Cerebellar nuclear complex (tissue), 1 donor: ENCODE measurements at places on chromosomes 11 and 22.

DNA sequence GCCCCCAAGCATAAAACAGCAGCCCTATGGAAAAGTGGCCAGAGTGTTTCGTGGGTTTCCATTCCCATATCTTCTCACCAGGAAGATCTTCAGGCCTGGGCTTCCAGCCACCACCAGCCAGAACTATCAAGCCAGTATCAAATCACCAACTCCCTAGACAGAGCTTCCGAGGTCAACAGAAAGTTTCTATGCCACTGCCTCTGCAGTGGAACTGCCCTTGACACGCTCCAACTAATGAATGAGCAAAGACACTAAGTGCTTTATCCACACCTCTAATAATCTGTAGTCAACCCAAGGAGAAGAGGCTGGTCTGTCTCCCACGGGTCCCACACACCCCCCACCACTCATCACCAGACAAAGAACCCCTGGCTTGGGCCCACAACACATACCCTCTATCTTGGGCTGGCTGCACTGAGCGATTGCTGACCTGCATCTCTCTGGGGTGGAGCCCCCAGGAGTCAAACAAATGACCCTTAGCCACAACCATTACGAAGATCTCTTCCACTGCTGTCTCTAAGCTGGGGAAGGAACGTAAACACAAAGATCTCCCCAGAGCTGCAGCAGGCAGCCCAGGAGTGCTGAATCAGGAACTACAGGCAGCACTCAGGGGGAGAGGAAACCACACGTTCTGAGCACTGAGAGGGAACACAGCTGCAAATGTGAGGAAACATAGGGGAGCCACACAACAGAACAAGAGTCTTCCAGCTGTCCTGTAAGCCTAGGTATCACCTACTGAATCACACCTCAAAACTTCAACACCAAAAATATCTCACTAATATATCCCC, 9.7 kb downstream of the OR5AN1 start:
- DNase-seq: no peak

GRCh38 chr11:128326791-128327190, 260.6 kb downstream of the ETS1 start:
- no peak for DNase-seq

DNA sequence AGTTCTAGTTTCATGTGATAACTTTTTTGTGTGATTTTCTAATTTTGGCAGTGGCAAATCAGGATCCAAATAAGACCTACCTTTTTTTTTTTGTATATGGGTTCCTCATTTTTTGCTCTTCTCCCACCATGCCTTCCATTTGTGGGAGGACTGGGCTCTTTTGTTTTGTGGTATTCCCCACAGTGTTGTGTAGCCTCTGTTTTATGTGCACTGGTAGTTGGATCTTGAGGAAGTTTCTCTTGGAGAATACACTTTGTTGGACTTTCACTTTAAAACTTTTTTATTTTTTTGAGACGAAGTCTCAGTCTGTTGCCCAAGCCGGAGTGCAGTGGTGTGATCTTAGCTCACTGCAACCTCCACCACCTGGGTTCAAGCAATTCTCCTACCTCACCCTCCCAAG, 39.7 kb downstream of the PPP6R3 start:
- DNase-seq: no peak

GRCh38 chr11:48064306-48064705, 83.9 kb downstream of the PTPRJ start:
- DNase-seq: no peak

GRCh38 chr22:20581503-20582170, 74.2 kb downstream of the MED15 start:
- no peak for DNase-seq

DNA sequence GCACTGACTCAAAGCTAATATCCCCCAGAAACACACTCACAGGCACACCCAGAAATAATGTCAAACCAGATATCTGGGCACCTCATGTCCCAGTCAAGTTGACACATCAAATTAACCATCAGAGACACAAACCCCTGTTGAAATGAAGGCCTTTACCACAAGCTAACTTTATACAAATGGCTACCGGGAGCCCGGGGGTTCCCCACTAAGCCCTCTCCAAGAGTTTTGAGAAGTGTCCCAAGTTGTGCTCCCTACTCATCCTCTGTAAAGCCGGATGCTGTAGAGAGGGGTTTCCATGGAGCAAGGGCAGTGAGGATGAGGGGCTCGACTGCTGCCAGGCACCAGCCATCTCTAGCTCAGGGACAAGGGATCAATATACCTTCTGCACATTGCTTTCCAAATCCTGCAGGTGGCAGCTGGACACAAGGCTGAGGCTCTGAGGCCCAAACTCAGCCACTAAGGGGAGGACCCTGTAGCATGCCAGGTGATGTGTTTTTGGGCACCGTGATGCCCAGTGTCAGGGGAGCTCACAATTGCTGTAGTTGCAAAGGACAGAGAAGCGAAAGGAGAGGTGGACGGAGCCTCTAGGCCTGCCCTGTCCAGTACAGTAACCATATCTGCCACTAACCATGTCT, 145.7 kb downstream of the TTC17 start:
- peak; percentile 1 for DNase-seq

DNA sequence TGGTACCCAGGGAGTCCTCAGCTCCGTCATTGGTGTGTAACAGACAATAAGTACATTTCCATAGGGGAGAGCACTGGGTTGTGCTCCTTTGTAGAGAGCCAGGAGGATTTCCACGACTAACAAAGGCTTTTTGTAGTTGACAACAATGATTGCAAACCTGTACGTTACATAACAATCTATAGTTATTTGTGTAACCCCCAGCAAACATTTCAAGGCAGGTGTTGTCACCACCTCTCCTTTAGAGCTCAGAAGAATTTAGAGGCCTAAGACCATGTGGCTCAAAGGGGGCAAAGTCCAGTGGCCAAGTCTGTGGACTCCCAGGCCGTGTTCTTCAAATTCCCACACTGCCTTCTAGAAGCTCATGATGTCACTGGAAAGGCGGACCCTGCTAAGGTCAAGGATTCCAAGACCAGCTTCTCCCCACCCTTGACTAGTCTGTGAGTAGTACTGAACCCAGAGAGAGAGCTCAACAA, 15.8 kb downstream of the RPL27A start:
- no peak for DNase-seq

DNA sequence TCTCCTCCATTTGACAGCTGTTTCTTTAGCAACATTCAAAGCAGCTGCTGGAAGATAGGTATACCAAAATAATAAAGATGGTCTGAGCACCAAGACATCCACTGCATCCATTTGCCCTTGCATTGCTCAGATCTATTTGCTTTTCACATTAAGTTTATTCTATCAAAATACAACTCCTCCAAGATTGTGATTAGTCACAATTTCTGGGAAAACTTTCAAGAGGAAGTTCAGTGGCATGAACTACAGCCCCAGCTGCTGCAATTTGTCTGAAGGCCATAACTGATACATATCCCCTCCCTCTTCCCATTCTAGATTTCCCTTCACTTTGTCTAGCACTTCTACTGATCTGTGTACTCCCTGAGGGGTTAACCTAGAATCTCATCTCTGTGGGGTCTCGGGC, 117.5 kb upstream of the CEP126 start:
- no peak for DNase-seq

- DNase-seq: no peak
Observed at GRCh38 chr11:111531136-111531535, 9.4 kb upstream of the LAYN start.
